Stimulated activated CD8-positive, alpha-beta memory T cell treated with anti-CD3 and anti-CD28 coated beads, Interleukin-7, amount 100 ng/mL, for 24 hours (primary cell): ENCODE measurements at places on chromosomes 5 and 9.

GRCh38 chr9:121267689-121268597 lies at the start of gene GSN:
GSN (plus strand) TSS chr9:121268162; CDS start chr9:121301972, 33,810 bp downstream.
- DNase-seq: peak; percentile 22

- no peak for DNase-seq
These were observed 66.3 kb upstream of the PAPPA start for GRCh38 chr9:116087246-116087645.

GRCh38 chr9:127177231-127177630 lies 54.8 kb upstream of the ANGPTL2 start:
- DNase-seq: no peak

DNA sequence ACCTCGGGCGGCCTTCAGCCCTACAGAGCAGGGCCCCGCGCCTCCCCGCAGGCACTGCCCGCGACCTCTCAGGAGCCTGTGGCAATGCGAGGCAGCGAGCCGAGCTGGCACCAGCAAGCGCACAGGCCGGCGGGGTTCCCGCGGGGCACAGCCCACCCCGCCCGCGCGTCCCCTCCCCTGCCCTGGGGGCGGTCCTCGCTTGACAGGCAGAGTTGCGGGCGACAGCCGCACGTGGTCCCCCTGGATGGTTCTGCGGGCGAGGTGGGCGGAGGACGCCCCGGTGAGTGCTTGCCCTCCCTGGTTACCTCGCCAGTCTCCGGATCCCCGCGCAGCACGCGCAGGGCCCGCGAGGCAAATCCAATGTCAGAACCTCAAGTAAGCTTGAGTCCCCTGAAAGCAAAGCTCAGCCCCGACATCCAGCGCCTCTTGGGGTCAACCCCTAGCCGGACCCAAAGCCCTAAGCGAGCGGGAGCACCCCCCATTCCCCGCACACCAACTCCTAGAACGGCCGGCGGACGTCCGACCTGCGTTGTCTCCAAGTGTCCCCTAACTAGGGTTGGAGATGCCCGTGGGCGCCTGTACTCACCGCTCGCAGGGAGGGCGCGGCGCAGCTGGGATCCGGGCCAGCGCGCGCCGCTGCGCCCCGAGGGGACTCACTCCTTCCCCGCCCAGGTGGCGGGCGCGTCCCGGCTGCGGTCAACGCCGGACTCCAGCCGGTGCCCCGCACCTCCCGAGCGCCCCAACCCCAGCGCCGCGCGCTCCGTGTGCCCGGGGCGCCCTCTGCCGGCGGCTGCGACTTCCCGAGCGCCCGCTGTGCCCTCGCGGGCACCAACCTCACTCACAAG lies at the start of gene DRD1:
DRD1 (minus strand) TSS at position 123 of the 845 bp plus-strand sequence. CDS start 1,083 bp downstream, outside the sequence.
- peak; percentile 17 for DNase-seq

DNA sequence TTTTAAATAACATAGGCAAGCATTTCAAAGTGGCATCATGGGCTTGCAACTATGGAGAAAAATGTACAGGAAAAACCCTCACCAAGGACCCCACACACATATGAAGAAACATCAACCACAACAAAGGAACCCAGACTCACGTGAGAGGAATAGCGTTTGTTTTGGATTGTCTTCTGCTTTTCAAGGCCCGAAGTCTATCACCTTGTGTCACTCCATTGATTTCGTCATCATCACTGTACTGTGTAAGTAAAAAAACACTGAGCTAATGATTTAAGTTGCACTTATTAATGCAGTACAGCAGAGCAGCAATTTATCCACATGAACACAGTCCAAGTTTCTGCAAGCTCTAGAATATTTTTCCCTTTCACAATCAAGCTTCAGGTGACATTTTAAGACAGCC lies 72.4 kb downstream of the HABP4 start:
- DNase-seq: no peak

DNA sequence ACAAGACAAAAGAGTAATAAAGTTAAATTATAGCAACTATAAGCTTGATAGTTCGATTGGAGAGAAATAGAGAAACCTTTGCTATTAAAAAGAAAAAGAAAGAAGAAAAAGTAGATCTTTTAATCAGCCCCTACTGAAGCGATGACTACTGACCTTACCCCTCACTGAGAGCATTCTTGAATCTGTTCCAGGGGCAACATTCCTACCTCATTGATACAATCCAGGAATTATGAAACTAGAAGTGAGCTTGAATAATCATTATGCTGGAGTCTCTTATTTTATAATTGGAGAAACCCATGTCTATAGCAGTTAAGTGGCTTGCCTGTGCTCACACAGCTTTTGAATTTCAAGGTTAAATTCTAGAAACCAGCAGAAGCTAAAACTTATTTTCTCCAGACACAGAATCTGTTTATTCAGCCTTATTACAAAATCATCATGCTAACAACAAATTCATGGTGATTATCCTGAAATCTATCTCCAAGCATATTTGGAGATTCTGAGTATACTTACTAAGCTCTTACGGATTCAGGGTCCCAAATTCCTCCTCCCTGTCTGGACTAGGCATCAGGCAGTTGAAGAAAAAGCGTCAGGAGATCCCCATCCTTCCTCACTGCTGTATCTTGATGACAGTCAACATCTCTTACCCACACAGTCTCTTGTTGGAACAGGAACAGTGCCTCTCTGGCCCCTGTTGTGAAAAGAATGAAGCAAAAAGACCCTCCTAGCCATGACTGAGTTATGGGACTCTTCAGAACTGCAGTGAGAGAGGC lies 547.6 kb upstream of the WWC1 start:
- no peak for DNase-seq

DNA sequence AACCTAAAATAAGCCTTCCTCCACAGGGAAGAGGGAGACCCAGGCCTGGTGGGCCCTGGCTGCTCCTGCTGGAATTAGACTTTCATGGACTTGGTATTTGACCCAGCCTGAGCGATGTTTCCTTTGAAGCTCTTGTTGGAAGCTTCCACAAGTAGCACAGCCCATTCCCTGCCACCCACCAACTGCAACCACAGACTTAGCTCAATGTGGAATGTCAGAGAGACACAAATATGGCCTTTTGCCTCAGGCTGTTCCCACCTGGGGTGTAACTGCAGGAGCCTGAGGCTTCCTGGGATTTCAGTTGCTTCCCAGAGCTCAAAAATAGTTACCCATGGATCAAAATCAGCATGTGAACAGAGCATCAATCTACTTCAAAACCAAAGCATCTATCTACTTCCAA lies 70.3 kb upstream of the LHFPL2 start:
- DNase-seq: no peak

DNA sequence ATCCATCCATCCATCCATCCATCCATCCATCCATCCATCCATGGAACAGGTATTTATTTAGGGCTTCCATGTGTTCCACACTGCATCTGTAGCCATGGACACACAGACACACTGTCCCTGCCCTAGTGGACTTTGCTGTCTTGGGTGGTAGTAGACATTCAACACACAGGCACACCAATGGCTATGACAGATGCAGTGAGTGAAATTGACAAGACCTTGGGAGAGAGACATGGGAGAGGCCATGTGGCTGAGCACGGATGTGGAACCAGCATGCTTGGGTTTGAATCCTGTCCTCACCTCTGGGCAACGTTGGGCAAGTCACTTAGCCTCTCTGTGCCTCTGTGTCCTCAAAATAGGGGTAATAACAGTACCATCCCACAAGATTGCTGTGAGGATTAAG lies 45.3 kb downstream of the STOM start:
- no peak for DNase-seq

DNA sequence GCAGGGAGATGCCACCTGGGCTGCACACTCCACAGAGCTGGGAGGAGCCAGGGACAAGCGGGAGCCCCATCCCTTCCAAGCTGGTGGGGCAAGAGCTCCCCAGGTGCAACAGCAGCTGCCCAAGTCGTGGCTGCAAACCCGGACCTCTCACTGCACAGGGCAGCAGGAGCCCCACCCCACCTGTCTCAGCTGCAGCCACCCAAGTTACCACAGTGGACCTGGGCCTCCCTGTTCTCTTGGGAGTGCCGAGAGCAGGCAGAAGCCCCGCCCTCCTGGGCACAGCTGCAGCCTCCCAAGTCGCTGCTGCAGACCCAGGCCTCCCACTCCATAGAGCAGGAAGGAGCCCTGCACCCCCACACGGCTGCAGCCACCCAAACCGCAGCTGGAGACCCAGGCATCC lies 374.1 kb upstream of the ACO1 start:
- no peak for DNase-seq

DNA sequence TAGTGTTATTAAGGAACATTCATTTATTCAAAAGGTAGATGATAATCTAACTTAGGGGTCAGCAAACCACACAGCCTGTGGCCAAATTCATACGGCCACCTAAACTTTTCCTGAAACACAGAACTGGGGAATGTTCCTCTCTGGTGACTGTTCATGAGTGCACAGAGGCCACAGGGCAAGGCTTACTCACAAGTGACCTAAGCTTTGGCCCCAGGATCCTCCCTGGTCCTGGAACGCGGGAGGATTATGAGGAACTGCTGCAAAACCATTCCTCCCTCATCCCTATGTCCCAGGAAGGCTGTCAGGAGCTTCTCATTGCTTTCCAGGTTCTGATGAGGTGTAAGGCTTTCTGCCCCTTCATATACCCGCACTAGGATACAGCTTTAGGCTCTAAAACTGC lies 397.6 kb downstream of the SEMA5A start:
- DNase-seq: no peak

- no peak for DNase-seq
These were observed 27.2 kb downstream of the C9orf152 start for GRCh38 chr9:110180511-110181434.

DNA sequence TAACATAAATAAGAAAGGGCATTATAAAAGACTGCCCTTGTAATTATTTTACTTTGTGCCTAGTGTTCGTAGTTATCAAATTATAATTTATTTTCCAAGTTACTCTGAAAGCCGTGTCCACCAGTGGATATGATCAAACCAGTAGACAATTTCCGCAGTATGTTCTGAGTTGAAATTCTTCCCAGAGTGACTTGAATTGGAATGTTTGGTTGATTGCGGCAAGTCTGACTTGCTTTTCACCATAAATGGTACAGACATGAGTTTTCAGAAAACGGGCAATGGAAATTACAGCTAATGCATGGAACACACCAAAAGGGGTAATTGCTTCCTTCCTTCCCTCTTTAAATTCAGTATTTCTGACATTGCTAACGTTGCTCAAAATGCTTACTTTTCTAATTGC lies 56.6 kb downstream of the CHSY3 start:
- no peak for DNase-seq

GRCh38 chr9:75713335-75713734 lies 177.1 kb upstream of the PCSK5 start:
- DNase-seq: no peak
